ACHN (cell line): ENCODE measurements at places on chromosomes 5 and 9.
A peak's percentile ranks its signal among the peaks of the same experiment; 100 is the strongest.

GRCh38 chr5:439636-440035 is 3.3 kb upstream of the EXOC3 start:
- no peak for DNase-seq

DNA sequence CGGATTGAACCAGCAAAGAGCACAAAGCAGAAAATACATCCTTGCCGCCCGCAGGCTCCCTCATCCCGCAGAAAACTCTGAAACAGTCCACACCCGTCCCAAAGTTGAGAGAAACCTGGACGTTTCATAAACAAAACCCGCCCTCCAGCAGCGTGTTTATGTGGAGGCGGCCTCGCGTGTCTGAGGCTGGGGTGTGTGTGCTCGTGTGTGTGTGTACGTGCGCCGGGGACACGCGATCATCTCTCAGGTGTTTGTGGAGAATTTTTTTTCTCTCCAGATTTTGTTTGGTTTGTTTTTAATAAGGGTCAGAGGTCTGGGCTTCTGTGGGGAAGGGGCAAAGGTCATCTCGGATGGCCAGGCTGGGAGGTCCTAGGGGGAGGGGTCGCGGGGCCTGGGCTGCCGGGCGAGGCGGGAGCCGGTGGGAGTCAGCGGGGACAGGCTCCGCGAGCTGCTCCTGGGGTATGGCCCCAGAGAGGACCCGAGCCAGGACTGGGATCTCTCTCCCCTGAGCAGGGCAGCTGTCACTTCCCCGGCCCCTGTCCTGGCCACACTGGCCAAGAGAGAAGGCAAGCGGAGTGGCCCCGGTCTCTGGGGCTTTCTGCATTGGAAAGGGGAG is 206.4 kb downstream of the C9orf50 start:
- peak; percentile 22 for DNase-seq

- DNase-seq: no peak
Observed at GRCh38 chr5:163104464-163104863, 332.9 kb upstream of the CCNG1 start.

DNA sequence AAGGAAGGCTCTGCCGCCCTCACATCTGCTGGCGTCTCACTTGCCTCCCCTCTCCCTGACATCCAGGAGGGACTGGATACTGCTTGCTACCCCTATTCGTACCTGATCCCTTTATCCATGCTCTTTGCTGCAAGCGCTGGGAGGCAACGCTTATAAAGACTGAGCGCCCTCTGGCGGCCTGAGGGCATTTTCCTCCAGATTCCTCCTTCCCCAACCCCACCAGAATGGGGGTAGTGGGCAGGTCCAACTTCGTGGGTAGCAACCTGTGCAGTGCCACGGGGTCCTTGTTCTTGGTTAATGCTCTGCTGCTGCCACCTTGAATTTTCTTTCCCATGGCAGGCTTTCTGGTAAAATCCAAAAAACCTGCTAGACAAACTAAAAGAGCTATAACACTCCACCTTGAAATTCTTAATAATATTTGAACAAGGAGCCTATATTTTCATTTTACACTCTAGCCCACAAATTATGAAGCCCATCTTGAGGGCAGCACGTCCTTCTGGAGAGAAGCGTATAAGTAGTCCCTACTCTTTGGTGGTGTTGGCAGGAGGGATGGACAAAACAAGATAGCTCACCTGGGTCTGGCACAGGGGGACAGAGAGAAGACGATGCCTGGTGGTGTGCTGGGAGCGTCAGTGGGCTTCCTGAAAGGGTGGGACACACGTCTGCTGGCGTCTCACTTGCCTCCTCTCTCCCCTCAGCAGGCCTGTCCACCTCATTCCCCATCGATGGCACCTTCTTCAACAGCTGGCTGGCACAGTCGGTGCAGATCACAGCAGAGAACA is 52.5 kb downstream of the JADE2 start:
- peak; percentile 77 for DNase-seq

GRCh38 chr9:114782586-114782985 is 23.3 kb downstream of the TNFSF15 start:
- no peak for DNase-seq

DNA sequence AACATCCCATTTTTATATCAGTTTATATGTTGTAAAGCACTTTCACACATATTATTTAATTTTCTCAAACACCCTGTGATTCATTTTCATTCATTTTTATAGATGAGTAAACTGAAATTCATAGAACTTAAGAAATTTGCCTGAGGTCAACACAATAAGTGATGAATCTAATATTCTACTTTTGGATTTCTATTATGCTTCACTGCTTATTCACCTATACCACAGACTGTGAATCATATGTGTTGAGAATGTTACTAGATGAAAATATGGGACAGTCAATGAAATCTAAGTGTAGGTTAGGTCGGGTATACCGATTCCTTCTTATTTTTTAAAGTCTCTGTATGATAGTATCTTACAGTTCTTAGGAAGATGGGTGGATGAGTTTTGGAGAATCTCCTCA is 24.8 kb downstream of the CDC37L1 start:
- no peak for DNase-seq

GRCh38 chr5:109706095-109706494 is 16.4 kb downstream of the MAN2A1 start:
- DNase-seq: no peak

- DNase-seq: no peak
Observed at GRCh38 chr5:114634967-114635901, 273.4 kb downstream of the KCNN2 start.

DNA sequence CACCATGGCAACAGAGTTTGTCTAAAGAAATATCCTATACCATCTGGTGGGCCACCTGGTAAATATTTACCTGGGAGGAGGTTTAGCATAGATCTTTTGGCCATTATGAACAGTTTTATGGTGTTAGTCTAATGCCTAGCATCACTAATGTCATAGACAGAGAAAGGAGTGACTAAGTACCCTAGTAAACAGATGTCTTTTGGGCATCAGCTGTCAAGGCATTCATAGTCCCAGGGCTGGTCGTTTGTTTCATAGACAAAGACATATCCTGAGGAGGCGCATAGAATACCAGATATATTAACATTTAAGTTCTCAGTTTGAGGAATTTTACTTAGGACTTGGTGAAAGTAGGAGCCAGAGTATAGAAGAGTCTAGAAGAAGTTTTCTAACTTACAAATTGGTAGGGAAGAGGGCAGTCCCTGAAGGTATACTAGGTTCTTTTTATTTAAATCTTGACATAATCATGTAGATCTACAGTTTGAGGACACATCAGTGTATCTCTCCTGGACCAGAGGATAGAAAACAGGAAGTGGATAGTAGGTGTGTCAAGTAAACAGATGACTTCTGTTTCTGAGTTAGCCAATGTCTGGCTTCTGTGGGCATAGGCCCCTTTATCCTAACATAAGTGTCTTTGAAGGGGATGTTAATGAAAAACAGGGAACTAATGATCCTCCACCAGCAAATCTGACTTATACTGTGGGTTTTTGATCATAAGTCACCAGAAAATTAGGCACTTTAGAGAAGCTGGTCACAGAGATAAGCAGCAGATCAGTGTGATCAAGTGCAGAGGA is 105.0 kb upstream of the PRSS3 start:
- no peak for DNase-seq

DNA sequence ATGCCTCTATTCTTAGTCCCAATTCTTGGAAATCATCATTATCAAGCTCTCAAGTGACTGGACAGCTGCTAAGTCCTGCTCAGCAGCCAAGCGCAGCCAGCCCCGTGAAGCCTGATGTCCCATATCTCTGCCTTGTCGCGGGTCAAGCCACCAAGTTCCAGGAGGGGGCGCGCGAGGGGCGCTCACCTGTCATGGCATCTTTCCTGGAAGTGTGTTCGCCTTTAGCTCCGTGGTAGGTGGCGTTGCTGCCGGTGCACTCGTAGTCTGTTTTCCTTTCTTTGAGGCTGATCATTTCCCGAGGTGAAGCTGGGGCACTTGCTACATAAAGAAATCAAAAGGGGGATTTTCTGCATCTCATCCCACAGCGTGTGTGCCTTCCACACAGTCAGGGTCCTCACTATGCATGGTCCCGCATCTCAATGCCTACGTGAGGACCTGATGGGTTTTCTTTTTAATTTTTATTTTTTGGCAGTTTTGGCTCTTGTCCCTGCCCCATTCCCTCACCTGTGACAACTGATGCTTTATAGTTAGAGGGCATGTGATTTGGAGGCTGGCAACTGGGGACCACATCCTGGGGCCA is 227.0 kb upstream of the DAP start:
- DNase-seq: peak; percentile 49
